AG20443 (cell line): ENCODE measurements at places on chromosomes 6 and 20.

DNA sequence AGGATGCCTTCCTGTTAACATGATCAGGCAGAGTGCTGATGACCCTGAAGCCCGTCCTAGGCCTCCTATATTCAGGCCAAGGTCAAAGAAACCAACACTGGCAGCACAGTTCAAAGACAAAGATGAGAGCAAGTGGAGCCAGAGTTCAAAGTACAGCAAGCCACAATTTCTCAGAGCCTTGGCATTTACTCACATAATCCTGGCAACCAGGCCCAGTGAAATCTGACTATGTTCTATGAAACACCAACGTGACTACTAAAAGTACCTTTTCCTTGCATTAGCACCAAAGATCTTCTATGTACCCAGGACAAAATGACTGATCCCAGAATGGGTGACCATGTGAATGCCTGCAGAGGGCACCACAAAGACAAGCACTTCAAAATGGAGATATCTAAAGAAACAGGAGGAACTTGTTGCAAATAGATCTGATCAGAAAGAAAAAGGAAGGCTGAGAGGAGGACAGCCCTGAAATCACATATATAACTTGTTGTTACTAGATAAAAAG is 3.9 kb downstream of the NFS1 start:
- no peak for DNase-seq

DNA sequence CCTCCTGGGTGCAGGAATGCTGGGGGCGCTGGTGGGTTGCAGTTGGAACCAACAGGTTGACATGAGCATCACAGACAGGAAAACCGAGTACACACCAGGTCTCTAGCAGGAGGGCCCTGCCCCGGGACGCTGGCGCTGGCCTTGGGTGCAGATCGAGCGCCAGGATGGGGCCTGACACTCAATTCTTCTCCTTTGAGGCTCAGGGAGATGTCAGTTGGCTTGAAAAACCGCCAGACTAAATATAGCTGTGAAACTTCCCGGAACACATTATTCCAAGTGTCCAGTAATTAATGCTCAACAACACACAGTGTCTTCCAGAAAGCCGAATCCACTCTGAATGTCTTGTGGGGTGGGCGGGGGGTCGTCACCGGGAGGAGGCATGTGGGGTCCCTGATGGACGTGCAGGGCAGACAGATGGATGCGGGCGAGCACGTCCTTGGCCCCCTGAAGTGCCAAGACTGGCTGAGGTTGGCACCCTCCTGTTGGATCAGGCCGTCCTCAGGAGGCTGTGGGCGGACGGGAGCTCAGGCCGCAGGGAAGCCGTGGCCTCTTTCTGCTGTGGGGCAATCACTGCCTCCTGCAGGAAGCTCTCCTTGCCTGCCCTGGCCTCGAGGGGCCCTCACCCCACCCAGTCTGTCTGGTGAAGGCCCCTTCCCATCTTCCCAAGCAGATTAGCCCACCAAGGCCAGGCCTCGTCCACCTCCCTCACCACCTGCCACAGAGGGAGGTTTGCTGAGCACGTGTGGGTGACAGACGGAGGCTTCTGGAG is 19.4 kb upstream of the GATA5 start:
- DNase-seq: no peak

DNA sequence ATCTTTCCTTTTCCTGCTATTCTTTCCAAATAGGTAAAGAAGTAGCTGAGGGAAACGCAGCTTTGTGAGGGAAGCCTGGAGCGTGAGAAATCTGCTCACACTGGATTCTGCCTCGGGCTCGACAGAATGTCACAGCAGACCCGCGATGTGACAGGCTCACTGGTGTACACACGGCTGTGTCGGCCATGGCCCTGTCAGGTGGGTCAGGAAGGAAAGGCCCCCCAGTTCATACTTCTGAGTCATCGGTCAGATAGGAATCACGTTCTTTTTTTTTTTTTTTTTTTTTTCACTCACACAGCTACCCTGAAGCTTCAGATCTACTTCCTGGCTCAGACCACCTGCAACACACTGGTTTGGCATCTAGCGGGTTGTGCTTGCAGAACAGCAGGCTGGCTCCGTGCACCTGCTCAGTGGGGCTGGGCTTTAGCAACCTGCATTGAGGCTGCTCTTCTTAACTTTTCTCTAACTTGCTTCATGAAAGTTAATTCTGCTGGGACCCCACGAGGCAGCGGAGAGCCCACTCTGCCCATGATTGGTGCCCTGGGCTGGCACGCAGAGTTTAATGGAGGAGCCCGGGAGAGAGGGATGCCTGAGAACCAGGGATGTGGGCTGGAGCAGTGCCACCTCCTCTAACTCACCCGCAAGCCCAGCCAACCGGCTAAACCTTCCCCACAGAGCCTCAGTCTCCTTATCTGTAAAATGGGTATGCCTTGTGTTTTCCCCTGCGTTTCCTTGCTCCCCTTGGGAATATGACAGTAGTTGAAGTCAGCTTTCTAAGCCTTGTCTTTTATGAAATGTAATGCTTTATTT is 61.5 kb upstream of the FNDC1 start:
- no peak for DNase-seq

DNA sequence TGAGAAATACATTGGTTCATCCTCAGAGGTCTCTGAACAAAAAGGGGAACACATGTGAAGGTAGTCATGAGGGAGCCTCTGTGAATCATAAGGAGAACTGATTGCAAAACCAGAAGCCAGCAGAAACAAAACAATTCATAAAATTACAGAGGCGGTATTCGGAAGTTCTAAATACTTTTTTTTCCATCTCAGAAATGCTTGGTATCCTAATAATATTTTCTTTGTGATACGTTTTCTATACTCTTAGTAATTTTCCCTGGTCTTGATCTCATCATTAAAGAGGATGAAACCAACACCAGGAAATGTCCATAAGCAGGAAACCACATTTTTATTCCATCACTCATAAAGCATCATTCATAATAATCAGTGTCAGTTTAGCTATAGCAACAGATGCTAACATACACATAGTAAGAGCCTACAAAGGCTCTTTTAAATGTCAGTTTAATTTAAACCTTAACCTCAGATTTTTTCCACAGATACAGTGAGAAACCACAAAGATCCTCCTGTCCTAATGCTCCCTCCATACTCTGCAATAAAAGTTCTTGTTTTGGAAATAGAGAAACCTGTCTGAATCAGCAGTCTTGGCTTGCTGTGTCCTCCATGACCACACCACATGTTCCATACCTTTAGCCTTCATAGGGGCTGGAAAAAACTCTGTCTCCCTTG is 29.2 kb downstream of the SGK1 start:
- peak; percentile 63 for DNase-seq

DNA sequence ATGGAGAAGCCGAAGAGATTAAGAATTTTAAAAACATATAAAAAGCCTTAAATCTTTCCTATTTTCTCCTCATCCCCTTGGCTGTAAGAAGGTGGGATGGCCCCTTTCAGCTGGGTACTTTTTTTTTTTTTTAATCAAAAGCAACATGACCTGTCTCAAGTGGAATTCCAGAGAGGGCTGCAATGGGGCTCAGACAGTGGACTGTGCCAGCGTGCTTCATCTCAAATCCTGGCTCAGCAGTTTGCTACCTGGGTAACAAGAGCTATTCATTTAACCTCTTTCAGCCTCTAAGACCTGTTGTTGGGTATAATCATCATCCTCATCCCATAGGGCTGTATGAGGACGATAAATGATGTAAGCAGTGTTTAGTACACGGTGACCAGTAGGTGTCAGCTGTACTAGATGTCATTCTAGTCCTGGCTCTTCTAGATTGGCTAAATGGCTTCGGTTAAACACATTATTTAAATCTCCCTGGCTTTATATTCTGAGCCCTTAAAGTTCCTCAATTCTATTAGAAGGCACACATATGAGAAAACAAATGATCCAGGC is 6.9 kb upstream of the PPP1R3G start:
- no peak for DNase-seq
